ENCODE measurements at places on chromosomes 1 and 21.

DNA sequence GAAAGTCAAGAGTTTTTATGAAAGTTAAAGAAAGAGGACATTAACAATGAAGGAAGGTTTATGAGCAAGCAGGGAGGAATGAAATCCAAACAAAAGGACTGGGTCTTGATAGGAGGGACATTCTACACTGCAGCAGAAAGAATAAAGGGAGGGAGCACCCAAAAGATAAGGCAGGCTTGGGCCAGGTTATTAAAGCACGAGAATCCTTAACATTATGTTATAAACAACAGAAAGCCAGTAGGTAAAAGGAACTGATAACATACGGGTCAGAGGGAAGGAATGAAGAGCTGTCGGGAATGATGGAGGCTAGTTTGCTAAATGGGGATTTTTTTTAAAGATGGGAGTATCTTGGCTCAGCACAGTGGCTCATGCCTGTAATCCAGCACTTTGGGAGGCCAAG, 19.4 kb downstream of the LPGAT1 start:
- DNase-seq = no peak

GRCh38 chr21:37136261-37136660, 63.2 kb downstream of the TTC3 start:
- no peak for DNase-seq

- DNase-seq = no peak
Observed at GRCh38 chr21:29105218-29105617, 25.2 kb upstream of the MAP3K7CL start.

- no peak for DNase-seq
Observed at GRCh38 chr1:53206735-53207379, 10.2 kb downstream of the CPT2 start.

GRCh38 chr1:36367798-36368197, 17.9 kb downstream of the STK40 start:
- no peak for DNase-seq

GRCh38 chr1:168751195-168751650, 22.2 kb upstream of the DPT start:
- no peak for DNase-seq
